ENCODE measurements at places on chromosomes 6 and 20.

GRCh38 chr20:14313341-14314020, 23.9 kb downstream of the FLRT3 start:
- DNase-seq, result no peak

DNA sequence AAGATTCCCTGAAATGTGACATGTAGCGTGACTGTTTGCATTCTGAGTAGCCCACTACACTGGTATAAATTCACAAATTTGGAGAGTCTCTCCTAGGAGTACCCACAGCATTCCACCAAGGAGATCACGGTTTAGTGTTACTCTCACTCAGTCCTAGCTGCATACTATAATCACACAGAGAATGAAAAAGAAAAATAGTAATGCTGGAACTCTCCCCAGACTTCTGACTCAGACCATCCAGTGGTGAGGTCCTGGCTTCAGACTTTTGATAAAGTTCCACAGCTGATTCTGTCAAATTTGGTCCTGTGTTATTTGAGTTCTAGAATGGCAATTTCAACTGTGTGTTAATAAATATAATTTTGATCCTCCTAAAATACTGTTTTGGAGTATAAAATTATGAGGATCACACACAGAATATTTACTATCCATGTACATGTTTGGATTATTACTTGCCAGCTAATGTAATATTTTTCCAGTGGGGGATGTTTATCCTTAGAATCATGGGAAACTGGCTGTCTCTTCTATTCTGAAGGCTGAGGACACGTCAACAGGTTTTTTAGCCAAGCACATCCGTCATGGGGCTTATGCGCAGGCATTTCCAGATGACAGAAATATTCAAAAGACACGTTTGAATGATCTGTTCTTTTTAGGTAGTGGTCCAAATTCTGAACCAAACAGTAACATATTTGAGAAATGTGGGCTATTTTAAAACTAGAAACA, 5.1 kb upstream of the KIAA0408 start:
- no peak for DNase-seq

DNA sequence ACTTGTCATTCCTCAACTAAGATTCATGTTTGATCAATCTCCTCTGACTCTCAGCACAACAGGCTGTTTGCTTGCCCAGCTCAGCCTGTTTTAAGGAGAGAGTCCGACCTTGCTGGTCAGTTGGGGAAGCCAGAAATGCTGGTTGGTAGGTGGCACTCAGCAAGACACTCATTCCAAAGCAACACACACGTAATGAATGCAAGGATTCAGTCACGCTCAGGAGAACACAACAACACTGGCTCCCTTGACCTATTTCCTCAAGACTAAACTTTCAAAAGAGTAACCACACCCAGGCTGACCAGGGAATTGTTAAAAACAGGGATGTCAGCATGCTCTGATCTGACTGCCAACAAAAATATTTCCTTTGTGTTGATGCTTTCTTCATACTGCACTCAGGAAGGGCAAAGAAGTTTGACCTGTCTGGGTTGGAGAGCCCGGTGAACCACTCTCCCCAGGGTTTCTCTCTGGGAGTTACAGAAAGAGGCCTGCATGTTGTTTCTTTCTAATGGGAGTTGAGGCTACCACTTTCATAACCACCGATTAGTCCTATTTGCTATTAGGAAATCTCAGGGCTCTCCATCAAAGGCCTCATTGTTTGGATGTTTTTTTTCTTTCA, 25.6 kb upstream of the PREP start:
- DNase-seq, result no peak

- peak; percentile 14 for DNase-seq
These were observed 41.3 kb downstream of the REV3L start for GRCh38 chr6:111441678-111442243.

GRCh38 chr20:6644813-6645628, 122.5 kb upstream of the BMP2 start:
- DNase-seq, result no peak

DNA sequence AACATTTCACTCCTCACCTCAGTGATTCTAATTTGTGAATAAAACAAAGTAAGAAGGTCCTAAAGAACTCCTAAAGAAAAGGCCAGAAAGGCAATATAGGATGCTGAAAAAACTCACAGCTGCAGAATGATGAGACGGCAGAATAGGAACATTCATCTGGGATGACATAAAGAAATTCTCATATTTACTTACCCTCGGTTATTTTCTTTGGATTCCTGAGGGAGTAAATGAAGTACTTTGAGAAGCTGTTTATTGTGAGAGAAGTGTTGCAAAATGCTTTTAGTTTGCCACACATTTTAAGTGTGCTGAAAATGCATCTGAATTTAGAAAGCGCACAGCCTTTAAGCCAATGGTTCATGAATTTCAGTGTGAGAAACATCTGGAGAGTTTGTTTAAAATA, 35.7 kb upstream of the RBL1 start:
- DNase-seq, result no peak

DNA sequence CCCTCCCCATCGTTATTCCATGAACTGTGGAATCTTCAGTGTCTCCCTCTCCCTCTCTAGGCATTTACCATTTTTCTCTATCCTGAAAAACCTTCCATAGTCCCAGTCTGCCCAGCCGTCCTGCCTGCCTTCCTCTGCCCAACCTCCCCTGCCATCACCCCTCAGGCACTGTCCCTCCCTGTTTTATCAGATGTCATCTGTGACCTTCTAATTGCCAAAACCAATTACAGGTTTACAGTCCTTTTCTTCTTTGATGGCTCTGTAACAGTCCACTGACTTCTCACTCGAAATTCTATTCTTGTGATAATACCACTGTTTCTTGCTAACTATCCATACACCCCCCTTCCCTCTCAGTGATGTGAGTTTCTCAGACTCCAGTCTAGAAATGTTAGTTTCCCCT, 2.3 kb upstream of the SLC23A2 start:
- DNase-seq, result no peak
